ENCODE measurements at places on chromosomes 3 and 15.

DNA sequence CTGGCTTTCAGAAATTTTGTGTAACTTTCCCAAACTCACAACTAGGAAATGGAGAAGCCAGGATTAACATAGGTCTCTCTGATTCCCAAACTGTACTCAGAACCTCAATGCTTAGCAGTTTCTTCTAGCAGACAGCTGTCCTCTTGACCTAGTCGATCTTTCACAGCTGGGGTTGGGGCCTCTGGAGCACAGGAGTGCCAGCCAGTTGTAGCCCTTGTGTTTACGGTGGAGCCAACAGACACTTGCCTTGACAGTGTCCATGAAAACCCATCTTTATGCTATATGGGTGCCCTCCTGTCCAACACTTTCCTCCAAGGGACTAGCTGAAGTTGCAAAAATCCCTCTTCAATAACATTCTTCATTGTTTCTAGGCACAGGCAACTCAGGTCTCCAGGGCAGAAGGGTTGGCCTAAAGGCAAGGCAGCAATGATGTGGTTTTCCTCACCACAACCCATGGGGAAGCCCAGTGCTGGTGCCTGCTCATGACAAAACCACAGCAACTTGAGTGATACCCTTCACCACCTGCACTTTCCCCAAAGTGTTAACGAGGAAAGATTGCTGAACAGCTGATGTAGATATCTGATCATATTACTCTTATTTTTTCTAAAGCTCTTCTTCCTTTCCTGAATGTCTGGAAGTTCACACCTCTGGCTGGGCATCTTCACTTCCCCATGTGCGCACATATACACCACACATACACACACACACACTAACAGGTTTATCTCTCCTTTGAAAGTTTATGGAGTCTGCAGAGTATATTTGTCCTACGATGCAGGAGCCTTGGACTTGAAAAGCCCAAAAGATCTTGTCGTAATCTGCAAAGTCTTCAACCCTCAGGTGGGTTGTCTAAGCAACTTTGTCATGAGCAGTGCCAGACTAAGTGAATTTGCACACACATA lies 11.0 kb upstream of the KNG1 start:
- no peak for DNase-seq

GRCh38 chr3:115292131-115292530 lies 145.0 kb upstream of the ZBTB20 start:
- DNase-seq = no peak

DNA sequence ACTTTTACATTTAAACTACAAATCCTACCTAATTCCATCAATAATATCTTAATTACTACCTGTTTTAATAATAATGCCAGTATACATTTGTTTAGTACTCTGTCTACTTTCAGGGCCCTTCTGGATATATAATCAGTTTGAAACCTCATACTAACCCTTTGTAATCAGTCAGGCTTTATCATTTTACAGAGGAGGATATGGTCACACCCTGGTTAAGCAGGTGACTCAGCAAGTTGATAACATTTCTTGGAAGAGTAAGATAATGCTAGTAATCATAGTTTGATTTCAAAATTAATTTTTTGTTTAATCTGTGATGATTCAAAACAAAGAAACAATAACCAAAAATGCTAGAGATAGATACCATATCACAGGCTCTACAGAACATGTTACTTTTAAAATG lies 208.2 kb upstream of the MANF start:
- DNase-seq = no peak

GRCh38 chr15:40323953-40324937 lies 753 bp downstream of the INAFM2 start:
- DNase-seq = no peak

- DNase-seq = no peak
Measured at GRCh38 chr3:171660188-171660587, 150.1 kb downstream of the PLD1 start.

- no peak for DNase-seq
Measured at GRCh38 chr15:88378188-88378637, 89.0 kb downstream of the MRPL46 start.

Measured in muscle of leg (tissue), 16 donors.